ENCODE measurements at places on chromosomes 2 and 18.

- DNase-seq, result no peak
Measured at GRCh38 chr2:64482765-64483504, 29.0 kb downstream of the LGALSL start.

DNA sequence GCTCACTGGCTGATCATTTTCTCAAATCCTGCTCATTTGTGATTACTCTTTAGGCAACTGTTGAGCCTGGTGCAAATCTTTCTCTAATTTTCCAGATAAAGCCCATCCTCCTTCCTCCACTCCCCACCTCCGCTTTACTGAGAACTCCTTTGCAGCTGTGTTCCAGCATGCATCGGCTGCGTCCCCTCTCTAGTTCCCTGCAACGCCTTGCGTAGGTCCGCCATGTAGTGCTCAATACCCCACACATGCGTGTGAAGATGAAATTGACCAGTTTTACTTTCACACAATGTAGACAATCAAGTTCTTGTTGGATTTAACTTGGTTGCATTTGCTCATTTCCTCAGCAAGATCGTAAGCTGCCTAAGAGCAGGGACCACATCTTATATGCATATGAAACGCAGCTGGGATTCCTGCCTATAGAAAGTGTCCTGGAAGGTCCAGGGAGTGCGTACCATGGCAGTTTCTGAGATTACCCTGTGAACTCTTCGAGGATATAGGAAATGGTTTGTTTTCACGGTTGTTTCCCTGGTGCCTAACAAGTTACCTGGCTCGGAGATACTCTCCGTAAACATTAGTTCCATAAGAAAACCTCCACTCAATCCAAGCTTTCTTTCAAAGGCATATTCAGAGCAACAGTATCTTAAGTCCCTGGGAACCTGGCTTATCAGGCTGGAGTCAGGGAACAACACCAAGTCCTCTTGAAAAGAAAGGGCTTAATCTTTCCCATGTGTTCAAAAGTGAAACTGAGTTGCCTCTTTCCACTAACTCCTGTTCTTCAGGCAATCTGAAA, 766.4 kb upstream of the ID2 start:
- DNase-seq, result no peak

DNA sequence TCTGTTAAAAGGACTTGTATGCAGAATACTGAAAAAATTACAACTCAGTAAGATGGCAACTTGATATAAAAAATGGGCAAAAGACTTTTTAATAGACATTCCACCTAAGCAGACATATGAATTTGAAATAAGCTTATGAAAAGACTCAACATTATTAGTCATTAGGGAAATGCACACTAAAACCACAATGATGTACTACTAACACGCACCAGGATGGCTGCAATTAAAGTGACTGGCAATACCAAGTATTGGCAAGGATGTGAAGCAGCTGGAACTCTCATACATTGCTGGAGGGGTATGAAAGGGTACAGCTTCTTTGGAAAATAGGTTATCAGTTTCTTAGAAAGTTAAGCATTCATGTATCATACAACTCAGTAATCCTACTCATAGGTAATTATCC, 3.2 kb upstream of the ENOSF1 start:
- no peak for DNase-seq

GRCh38 chr2:117972476-117973123, 41.3 kb downstream of the CCDC93 start:
- peak; percentile 50 for DNase-seq

DNA sequence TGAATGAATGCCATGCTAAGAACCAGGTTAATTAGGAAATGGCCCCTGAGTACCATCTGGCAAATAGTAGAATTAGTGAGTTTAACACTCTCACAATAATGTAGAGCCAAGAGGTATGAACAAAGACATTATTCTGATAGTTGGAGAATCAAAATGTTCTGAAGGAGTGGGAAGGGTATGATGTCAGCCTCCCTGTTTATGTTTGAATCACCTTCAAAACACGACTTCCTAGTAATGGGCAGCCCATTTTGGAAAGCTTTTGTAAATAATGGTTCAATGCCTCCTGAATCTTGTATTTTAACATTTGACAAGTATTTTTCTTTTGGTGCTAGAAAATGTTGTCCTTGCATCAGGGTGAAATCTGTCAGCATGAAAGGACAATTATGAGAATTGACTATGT, 108.3 kb downstream of the DSEL start:
- DNase-seq, result no peak

DNA sequence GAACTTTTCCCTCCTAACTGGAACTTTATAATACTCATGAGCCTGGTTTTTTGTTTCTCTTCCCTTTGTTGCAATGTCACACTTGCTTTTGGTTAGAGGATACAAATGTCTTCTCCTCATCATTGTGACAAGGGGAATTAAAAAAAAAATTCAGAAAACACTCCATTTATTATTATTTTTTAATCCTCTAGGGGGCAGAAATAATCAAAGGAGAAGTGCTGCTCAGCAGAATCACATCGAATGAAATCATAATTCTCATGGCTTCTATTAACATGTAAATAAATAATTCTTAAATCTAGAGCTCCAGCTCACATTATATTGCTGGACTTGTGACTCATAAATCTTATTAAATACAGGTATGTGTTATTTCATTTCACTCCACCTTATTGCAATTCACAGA, 273.8 kb downstream of the TRIB2 start:
- DNase-seq, result no peak

DNA sequence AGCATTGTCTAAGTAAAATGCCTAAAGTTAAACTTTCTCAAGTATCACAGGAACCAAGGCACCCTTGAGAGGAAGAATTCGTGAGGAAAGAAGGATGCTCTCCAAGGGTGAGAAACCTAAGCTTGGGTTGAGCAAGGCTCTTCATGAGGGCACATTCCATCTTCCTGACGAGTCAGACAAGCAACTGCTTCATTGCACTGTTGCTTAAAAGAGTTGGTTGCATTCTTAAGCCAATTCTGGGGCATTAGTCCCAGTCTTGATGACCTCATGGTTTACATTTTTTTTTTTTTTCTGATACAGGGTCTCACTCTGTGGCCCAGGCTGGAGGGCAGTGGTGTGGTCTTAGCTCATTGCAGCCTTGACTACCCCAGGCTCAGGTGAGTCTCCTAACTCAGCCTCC, 237.5 kb downstream of the ACTR3 start:
- no peak for DNase-seq

- no peak for DNase-seq
Measured at GRCh38 chr18:37659906-37660305, 94.3 kb upstream of the CELF4 start.

DNA sequence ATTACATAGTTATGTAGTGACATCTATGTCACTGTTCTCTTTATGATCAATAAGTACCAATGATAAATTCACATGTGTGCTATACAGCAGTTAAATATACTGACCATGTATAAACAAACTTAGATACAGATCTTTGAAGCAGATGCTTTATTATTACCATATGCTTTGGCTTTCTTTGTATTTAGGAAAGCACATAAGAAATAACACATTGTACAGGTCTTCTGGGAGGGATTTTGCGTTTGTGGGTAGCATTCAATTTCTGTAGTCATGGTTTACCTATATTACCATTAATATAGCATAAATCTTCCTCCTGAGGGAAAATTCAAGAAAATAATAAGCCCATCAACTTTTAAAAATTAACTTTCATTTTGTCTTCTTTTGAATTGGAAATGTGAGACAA, 1.6 kb upstream of the PDE1A start:
- DNase-seq, result no peak

DNA sequence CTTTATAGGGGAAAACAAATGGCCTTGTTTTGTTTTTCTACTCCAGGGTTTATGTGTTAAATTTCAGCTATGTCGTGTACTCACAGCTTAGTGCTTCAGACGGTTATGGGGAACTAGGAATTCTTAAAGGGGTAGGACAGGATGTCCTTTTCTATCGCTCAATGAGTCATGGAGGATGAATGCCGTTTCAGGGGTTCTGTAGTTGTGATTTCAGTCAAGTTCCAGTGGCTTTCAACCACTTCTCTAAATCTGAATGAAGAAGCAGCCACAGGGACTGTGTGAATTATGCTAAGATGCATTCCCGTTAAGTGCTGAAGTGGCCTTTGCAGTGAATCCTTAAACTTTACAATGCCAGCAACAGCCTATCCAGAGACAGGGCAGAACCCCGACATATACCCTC, 1231.7 kb upstream of the ZEB2 start:
- DNase-seq, result peak; percentile 94

DNA sequence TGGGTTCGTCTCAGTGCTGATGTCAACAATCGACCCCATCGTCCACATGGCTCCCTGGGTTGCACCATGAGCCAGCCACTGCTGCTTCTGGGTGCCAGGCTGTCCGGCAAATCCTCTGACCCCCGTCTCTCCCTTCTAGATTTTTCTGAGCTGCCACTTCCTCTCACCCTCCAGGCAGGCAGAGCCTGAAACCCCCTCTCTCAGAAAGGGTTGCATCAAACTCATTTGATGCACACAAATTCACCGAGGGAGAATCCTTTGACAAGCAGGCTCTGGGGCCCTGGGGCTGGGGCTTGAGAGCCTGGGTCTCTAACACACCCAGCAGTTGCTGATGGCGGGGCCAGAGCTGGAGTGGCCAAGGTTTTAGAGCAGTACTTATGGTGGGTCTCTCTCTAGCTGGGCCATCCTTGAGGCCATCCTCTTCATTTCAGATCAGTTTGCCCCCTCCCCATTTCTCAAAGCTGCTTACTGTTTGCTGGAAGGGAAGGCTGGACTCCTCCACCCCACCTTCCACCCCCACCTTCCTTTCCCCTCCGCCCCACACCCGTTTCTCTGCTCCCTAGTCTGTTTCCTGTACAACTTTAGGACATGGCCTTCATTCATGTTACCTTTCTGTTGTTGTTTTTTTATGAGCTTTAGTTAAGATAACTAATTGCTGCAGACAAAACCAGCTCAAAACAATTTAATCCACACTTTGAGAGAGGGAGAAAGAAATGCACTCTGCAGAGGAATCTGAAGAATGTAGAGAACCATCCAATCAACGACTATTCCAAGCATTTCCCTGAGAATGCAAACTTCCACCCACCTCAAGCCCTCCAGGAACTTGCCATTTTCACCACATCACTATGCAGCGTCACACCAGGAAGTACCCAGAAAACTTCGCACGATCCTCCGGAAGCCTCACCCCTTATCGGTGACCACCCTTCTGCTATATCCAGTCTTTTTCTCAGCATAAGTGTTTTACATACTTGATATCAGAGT, 69.5 kb downstream of the ARL4C start:
- peak; percentile 45 for DNase-seq

- no peak for DNase-seq
Measured at GRCh38 chr2:137675584-137676327, 288.5 kb upstream of the HNMT start.

GRCh38 chr2:32222966-32223365, 41.7 kb downstream of the NLRC4 start:
- DNase-seq, result peak; percentile 30

- no peak for DNase-seq
Measured at GRCh38 chr18:6949800-6950586, 167.6 kb downstream of the LAMA1 start.

DNA sequence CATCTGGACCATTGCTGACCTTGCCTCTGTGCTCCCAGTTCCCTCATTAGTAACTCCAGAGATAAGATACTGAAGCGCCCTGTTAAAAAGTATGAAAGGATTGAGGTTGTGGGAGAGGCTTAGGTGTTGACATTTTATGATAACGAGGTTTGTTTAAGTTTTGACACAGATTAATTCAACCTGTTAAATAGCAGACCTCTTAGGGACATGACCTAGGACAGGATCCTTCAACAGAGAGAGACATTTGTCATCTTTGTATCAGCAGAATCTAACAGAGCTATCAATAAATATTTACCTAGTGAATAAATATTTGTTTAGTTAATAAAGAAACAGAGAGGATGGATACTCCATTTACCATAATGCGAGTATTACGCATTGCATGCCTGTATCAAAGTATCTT, 99.5 kb downstream of the DCC start:
- DNase-seq, result no peak

- no peak for DNase-seq
Measured at GRCh38 chr18:40375837-40376236, 1579.2 kb upstream of the PIK3C3 start.

GRCh38 chr2:128982670-128983069, 664.0 kb upstream of the HS6ST1 start:
- no peak for DNase-seq

GRCh38 chr2:175633227-175633626, 368.8 kb downstream of the LNPK start:
- no peak for DNase-seq

- no peak for DNase-seq
Measured at GRCh38 chr18:68960355-68960754, 162.5 kb downstream of the CCDC102B start.

DNA sequence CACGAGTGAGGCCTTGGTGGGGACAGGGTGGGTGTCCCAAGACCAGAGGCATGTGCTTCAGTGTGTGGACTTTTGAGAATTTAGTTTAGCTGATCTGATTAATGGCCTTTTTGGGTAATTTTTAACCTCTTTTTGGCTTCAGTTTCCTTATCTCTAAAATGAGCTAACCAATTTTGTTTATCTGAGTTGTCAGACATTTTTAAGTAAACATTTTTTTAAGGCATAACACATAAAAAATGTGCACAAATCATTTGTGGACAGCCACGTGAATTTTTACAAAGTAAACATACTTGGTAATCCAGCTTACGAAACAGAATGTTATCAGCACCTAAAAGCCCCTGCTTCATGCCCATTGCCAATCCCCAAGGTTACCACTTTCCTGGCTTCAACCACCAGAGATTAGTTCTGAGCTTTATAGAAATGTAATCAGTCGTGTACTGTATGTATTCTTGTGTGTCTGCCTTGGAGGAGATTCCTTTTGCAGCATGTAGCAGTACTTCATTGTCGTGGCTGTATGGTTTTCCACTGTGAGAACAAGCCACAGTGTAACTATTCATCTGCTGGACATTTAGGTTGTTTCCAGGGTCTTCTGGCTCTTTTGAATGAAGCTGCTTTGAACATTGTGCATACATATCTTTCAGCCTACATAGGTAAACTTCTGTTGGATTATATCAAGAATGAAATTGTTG, 8.4 kb upstream of the INO80C start:
- DNase-seq, result no peak

- DNase-seq, result peak; percentile 68
Measured at GRCh38 chr18:13159579-13159978, 59.0 kb upstream of the LDLRAD4 start.

DNA sequence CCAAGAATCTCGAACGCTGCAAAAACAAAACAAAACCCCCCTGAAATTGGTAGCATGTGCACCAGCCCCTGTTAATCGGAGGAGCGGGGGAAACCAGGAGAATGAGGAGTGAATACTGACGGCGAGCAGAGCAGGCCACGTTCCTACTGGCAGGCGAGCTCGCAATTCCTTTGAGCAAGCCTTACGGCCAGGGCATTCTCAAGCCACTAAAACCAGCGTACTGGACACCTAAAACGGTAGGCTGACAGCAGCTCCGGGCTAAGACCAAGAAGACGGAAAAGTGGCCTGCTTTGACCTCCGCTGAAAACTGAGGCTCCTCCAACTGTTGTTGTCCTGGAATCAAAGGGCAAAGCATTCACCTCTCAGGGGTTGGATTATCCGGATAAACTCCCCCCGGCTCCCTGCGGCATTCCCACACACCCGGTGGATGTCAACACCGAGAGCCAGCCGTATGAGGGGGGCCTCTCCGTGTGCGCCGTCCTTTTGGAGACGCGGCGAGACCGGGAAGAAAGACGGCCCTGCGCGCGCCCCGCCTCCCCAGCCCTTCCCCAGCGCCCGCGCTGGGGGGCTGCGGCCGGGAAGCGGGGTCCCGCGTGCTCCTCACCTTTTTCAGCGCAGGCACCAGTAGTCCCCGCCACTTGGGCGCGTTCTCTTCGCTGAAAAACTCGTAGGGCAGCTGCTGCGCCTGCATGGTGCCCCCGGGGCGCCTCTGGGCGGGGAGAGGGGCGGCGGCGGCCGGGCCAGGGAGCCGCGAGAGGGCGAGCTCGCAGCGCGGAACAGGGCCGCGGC, 925 bp downstream of the SOS1 start:
- peak; percentile 60 for DNase-seq

- DNase-seq, result no peak
Measured at GRCh38 chr2:1747065-1747941, 3.0 kb upstream of the PXDN start.
